Nucleus accumbens (tissue), 56 donors: ENCODE measurements at places on chromosomes 4 and X.

GRCh38 chr4:84681486-84682274 is 98.8 kb downstream of the CDS1 start:
- no peak for DNase-seq

DNA sequence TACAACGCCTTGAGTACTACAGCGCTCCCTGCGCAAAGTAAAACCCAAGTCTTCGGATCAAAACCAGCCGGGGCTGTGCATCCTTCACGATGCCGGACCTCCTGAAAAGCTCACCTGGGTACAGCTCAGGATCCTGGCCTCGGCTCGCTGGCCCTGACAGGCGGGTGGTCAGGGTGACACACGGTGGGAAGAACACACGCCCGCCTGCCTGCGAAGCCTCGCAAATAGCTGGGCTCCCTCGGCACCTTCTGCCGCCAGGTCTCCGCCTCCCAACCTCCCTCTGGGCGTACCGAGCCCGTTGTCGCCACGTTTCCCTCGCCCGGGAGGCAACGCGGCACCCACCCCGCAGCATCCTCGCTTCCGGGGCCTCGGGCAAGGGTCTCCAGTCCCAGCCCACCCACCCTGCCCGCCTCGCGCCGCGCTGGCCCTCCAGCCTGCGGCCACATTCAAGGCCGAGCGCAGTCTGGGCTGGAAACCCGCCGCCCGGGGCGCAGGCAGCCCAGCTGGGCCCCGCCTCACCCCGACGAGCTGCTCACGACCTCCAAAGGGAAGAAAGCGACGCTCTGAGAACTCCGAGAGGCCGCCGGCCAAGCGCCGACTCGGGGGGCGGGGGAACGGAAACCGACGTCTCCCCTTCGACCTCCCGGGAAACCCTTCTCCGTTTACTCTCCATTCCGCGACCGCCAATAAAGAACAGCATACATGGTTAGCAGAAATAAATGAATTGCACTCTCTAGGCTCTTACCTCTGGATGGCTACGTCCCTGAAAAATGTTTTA is 511 bp downstream of the PPM1K start:
- DNase-seq: peak; percentile 55

- no peak for DNase-seq
These were observed 32.4 kb downstream of the PRMT9 start for GRCh38 chr4:147651563-147651962.

GRCh38 chr4:69601065-69601464 is 38.4 kb downstream of the UGT2A2 start:
- no peak for DNase-seq

GRCh38 chrX:114015966-114016365 is 567.9 kb upstream of the HTR2C start:
- no peak for DNase-seq

DNA sequence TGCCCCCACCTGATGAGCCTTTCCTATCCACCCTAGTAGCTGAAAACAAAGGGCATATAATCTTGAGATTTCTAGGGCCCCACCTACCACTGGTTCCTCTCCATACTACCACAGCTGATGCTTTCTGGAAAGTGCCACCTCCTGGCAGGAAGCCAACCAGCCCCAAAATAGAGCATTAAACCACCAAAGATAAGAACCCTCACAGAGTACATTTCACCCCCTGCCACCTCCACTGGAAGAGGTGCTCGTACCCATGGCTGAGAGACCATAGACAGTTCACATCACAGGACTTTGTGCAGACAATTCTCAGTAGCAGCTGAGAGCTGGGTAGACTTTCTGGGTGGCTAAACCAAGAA is 94.1 kb downstream of the IRS4 start:
- DNase-seq: no peak

DNA sequence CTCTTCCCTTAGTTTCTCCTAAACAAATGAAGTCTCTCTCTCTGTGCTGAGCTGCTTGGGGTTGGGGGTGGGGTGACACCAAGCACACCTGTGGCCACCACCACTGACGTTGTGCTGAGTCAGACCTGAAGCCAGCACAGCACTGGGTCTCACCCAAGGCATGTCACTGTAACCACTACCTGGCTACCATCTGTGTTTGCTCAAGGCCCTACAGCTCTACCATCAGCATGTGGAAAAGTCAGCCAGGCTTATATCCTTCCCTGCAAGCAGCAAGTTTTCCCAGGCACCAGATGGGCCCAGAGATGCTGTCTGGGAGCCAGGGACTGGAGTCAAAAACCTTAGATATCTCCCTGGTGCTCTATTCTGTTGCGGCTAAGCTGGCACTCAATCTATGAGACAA is 6.9 kb downstream of the CXCL10 start:
- no peak for DNase-seq

GRCh38 chr4:42865572-42866189 is 26.8 kb upstream of the GRXCR1 start:
- DNase-seq: no peak

DNA sequence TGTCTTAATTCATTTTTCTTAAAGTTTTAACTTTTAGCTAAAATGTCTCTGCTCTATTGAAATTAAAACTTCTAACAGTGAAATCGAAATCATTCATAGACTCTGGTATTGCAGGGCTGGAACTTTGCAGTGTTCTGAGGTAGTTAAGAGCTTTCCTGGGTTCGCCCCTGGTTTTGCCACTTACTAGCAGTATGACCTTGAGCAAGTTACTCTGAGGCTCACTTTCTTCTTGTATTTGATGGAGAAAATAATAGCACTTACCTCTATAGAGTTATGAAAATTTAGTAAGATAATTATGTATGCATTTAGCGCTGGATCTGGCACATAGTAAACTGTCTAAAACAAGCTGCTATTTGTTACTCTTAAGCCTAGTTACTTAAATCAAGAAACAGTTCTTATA is 1.7 kb downstream of the SLAIN2 start:
- no peak for DNase-seq

GRCh38 chr4:151887031-151887815 is 126.4 kb upstream of the GATB start:
- no peak for DNase-seq

DNA sequence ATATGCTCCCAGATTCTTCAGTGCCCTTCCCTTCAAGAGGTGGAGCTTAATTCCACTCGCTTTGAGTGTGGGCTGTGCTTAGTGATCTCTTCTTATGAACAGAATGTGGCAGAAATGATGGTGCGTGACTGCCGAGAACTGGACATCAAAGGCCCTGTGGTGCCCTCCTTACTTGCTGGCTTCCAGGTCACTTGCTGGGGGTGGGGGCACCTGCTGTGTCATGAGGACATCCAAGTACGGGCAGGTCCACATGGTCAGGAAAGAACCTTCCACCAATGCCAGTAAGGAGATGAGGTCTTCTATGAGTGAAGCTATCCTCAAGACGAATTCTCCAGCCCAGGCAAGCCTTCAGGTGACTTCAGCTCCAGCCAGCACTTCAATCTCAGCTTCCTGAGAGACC is 95.8 kb downstream of the FAM53A start:
- no peak for DNase-seq

DNA sequence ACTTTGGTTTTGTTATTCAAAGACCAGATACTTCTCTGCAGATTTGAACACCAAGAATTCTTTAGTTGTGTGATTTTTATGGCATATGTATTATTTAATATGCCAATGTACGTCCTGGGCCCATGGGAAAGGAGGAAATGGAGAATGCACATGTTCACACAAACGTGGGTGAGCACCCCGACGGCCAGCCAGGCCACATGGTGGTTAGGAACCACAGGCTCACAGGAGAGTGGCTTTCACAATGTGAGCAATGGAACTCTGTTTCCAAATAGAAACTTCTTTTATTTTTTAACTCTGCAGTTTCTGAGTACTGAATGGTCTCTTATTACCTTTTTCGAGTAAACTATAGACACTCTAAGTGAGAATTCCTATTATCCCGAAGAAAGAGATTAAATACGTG is 58.0 kb upstream of the UNC5C start:
- no peak for DNase-seq

DNA sequence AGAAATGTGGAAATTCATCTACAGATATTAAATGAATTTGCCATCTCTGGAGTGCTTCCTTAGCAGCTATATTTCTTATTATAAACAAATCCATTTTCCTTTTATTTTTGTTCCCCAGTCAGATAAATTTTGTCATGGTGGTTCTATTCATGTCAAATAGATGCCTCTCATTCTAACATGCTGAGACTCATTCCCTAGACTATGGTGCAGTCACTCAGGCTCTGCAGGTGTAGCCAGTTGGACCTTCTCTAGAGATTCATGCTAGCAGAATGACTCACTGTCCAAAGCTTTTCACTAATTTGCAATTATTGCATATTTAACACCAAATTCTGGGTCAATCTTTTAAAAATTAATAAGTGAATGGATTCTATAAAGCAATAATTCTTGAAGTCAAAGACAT is 1392.7 kb downstream of the PCDH7 start:
- no peak for DNase-seq

GRCh38 chr4:106268786-106269185 is 47.2 kb downstream of the TBCK start:
- no peak for DNase-seq

GRCh38 chrX:123108513-123109427 is 75.3 kb upstream of the GRIA3 start:
- no peak for DNase-seq

DNA sequence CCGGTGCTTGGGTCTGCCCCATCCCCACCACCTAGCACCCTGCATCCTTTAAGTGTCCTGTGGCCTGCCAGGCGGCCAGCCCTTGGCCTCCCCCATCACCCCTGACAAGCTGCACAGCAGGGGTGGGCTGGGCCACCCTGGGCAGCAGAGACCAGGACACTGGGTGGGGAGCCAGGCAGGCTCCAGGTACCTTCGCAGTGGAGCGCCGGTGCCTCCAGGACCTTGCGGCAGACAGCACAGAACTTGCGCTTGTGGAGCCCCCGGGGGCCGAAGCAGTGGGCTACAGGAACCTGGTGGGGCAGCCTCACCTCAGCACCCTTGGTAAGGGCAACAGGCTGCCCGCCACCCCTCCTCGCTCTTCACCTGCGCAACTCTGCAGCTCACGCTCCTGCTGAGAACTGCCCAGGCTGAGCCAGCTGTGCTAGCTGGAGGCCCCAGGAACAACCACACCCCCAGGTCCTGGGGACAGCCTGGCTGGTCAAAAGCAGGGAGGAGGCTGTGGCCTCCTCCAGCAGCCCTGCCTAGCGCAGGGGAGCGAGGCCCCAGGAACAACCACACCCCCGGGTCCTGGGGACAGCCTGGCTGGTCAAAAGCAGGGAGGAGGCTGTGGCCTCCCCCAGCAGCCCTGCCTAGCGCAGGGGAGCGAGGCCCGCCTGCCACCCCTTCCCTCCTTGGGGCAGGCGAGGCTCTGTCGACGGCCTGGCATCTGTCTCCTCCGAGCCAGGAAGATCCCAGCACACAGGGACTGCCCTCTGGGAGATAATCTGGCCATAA is 4.6 kb downstream of the DGKQ start:
- no peak for DNase-seq

GRCh38 chr4:188372829-188373228 is 233.6 kb downstream of the TRIML1 start:
- no peak for DNase-seq

GRCh38 chrX:48927736-48928382 is 9.0 kb upstream of the PIM2 start:
- no peak for DNase-seq
